ENCODE measurements at places on chromosomes 6 and 20.

DNA sequence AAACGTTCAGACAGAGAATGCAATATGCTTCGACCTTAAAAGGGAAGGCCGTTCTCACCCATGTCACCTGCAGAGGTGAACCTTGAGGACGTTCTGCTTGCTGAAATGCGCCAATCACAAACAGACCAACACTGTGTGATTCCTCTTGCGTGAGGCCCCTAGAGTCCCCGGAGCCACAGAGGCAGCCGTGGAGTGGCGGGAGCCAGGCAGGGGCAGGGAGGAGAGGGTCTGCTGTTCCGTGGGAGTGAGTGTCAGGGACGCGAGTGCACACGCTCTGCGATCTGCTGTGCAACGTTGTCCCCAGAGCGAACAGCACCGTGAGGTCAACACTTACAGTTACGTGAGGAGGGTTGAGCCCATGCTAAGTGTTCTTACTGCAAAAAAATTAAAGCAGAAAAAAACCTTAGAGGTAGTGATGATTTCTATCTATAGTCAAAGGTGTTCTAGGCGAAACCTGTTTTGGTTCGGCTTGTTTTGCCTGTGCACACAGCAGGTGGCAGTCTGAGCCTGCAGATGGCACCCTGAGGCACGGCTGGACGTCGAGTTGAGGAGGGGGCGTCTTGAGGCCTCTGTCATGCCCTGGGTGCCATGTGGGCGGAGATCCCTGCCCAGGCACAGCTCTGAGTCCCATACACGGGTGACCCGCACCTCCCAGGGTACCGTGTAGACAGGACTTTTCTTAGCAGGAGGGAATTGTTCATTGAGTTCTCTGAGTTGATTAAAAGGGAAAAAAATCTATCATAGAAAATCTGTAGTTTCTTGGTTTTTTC is 71.7 kb upstream of the FRMD1 start:
- DNase-seq: no peak

- no peak for DNase-seq
Measured at GRCh38 chr6:101434601-101435000, 41.1 kb downstream of the GRIK2 start.

GRCh38 chr6:20001286-20001685 is 164.1 kb downstream of the ID4 start:
- no peak for DNase-seq

DNA sequence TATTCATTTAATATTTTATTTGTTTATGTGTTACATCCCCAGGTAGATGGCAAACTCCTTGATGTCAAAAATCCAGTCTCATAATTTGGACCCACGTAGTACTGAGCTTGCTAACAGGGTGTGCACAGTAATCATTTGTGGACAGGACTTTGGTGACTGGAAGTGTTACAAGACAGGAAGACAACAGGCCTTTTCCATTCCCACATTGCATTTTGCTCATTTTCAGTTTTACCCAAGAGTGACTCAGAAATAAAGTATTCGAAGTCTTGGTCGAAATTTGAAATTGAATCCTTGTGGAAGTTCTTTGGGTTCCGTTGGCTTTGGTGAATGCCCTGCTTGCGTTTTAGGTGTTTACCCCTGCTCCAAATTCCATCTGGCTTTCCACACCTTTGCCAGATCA is 63.0 kb upstream of the THBS2 start:
- DNase-seq: no peak

DNA sequence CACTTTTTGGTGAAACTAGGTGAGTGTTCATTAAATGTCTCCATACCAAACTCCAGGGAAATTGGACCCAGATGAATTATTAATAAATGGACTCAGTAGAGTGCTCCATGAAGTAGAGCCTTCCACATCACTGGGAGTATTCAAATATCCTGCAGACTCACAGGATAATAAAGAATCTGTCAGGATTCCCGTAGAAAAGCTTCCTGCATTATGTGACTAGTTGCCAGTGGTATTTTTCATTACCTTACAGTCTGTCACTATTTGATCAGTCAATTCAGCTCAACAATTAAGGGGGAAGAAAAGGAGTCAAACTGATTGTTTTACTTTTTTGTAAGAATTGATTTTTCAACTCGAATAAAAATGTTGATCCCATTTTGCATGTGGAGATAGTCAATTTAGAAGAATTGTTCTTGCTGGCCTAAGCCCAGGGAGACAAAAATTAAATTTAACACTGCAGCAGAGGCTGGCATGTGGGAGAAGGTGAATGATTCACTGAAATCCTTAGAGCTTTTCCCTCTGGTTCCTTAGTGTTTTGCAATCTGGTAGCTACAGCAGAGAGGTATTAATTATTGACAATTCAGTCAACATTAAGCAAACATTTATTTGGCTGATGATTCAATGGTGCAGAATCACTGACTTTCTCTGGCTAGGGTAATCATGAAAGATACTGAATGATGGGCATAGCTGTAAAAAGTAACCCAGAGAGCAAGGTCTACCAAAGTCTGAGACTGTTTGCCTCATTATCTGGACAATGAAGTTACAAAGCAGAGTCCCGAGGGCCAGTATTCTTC is 442.4 kb downstream of the CD83 start:
- no peak for DNase-seq

DNA sequence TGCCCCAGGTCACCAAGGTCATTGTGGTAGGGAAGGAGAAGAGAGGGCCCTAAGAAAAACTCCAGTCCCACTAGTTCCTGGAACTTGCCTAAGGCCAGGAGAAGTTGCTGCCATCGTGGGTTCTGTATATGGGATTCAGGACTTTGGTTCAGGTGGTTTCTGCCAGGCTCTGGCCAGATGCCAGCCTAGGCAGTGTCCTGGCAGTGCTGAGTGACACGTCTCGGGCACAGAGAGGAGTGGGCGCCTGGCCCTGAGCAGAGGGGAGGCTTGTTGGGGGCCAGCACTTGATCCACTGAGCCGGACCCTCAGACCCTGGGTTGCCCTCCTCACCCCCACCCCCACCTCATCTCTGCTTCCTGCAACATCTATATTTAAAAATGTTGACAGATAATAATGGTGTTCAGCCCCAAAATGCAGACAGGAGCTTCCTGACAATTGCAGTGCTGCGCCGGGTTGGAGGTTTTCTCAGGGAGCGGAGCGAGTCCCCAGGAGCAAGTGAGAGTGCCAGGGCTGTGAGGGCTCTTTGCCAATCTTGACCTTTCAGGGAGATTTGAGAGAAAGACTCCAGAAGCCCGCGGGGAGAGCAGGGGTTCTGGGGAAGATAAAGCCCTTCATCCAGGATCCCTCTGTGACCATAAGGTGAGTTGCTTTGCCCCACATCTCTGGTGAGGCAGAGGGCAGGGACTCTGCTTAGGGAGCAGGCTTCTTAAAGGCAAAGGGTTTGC is 71.9 kb downstream of the PHACTR3 start:
- no peak for DNase-seq

- DNase-seq: no peak
Measured at GRCh38 chr20:57505979-57506378, 19.0 kb downstream of the CTCFL start.

GRCh38 chr20:51178153-51178552 is 155.2 kb upstream of the KCNG1 start:
- DNase-seq: no peak
